ENCODE measurements at places on chromosomes 3 and 15. TPM values are rescaled to one million over a fixed set of nuclear protein-coding genes. Genes with fewer than 3 reads are reported as not detected.

DNA sequence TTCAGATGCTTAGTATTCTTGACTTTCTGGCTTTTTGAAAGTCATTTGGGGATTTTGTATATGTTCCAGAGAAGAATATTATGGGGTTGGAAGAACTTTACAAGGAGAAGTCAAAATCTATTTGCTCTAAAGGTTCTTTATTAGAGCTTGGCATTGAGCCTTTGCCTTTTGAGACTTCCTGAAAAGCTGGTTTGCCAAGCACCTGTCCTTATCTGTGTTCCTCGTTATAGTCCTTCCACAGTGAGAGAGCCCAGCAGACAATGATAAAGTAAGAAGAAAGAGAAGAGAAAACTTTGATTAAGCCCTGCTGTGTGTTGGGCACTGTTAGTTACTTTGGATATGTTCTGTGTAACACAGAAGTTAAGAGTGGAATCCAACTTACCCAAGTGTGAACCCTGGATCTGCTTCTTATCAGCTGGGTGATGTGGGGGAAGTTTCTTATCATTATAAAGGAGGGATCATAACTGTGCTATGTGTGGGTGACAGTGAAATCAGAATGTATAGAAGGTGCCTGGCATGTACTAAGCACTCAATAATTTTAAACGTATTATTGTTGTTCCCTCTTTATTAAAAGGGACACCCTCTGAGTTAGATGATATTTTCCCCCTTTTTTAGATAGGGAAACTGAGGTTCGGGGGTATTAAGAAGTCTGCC is 44.3 kb upstream of the POLR2M start:
- DNase-seq = no peak

- DNase-seq = no peak
These were observed 384.8 kb downstream of the MECOM start for GRCh38 chr3:169278667-169279066.

Gene SMCO1
- polyA plus RNA-seq = not detected

DNA sequence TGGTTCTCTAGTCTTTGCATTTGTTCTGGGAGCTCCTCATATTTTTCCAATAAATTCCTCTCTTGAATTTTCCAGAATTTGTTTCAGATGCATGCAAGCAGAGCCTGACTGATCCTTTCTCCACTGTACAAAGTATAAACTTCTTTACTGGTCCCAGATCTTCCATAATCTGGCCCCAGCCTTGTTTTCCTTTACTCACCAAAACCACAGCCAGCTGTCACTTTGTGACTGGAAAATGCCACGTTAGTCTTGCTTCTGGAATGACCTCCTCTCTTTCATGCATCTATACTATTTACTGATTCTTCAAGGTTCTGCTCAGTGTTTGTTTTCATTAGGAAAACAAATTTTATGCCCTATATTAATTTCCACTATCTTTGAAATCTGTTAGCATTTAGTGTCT is 60.4 kb upstream of the SPPL2A start:
- no peak for DNase-seq

GRCh38 chr3:6396631-6397030 is 464.3 kb upstream of the GRM7 start:
- DNase-seq = no peak

- DNase-seq = no peak
These were observed 8.2 kb upstream of the HOMER2 start for GRCh38 chr15:82960766-82961165.

DNA sequence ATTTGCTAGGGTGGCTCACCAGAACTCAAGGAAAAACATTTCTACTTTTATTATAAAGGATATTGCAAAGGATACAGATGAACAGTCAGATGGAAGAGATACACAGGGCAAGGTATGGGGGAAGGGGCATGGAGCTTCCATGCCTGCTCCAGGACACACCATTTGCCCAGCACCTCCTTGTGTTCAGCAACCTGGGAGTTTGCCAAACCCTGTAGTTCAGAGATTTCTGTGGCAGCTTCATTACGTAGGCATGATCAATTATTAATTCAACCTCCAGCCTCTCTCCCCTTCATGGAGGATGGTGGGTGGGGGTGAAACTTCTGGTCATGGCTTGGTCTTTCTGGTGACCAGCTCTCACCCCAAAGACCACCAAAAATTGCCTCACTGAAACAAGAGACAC is 353.9 kb upstream of the THBS1 start:
- no peak for DNase-seq

DNA sequence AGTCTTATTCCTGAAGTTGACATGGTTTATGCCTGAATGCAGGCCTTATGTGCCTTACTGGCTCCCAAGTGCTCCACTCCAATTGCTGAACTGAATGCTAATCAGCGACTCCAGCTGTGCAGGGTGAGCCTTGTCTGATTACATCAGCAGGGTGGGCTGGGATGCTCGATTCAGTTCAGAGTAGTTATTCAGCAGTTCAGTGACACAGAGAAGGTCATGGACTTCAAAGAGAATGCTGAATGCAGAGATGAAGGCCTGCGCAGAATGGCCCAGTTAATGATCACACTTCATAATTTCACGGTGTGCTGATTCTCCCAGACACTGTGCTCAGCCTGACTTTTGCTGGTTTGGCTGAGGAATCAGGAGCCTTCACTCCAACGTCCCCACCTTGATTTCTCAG is 63.6 kb downstream of the CLDN1 start:
- no peak for DNase-seq

Gene KCTD6
- polyA plus RNA-seq = 9.4 TPM

GRCh38 chr15:70226337-70226980 is 128.7 kb upstream of the TLE3 start:
- DNase-seq = no peak

Gene PAQR5
- 2.1 TPM for polyA plus RNA-seq

- DNase-seq = no peak
These were observed 163.3 kb downstream of the OR4M2 start for GRCh38 chr15:22243440-22244130.

Gene TRH
- polyA plus RNA-seq = not detected

DNA sequence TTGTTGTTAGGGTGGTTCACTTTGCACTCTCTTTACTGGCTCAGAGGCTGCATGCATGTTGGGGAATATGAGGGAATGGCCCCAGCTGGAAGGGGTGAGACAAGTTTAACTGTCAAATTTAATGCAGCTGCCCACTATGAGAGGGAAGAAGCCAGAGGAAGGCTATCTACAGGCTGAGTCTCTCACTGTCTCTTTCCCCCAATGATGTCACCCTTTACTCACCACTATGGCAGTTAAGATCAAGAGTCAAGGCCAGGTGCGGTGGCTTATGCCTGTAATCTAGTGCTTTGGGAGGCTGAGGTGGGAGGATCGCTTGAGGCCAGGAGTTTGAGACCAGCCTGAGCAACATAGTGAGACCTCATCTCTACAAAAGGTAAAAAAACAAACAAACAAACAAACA is 12.2 kb upstream of the RBMS3 start:
- no peak for DNase-seq

- DNase-seq = no peak
These were observed 141.3 kb upstream of the ATP2B2 start for GRCh38 chr3:10646531-10647335.

GRCh38 chr15:29056839-29057450 is 171.2 kb downstream of the APBA2 start:
- DNase-seq = no peak

Gene DOCK3
- 0.11 TPM for polyA plus RNA-seq

DNA sequence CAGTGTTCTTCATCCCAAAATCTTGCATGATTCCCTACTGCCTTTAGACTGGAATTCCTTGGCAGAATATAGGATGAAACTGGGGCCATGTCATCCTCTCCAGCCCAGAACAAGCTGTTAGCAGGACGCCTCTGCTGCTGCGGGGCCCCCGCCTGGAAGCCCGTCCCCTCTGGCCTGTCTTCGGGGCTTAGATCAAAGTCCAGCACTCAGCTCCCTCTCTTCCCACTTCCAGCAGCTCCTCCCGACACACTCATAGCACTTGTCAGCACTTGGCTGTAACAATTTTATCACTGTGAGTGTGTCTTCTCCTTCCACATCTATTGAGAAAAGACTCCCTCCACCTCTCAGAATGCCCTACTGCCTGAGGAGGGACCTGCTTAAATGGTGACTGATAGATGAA is 112.0 kb upstream of the HACD2 start:
- DNase-seq = no peak

GRCh38 chr15:94930960-94931359 is 699.6 kb downstream of the MCTP2 start:
- no peak for DNase-seq

- DNase-seq = no peak
These were observed 154.8 kb downstream of the SLC9A9 start for GRCh38 chr3:143693506-143693905.

- DNase-seq = peak; percentile 5
These were observed 563.6 kb upstream of the NAALADL2 start for GRCh38 chr3:174295306-174296092.

Gene PAQR9
- not detected for polyA plus RNA-seq

Gene LMCD1
- 157 TPM for polyA plus RNA-seq

GRCh38 chr3:197446700-197447056 is 109.1 kb downstream of the BDH1 start:
- no peak for DNase-seq

GRCh38 chr3:127407026-127407939 is 119.4 kb upstream of the PRR20G start:
- no peak for DNase-seq

DNA sequence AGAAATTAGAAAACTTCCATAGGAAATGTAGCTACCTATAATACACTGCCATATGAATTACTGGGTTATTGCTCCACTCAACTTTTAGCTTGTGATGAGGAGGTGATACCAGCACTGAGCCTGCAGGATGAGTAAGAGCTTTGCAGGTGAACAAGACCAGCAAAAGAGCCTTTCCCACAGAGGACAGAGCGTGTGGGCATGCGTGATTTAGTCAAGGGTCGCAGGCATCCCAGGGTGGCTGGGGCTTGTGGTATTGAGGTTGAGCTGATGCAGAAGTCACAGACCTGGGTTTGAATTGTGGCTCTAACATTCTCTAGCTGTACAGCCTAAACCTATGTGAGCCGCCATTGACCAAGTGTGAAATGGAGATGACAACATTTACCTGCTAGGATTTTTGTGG is 5.6 kb downstream of the NRROS start:
- DNase-seq = no peak

GRCh38 chr3:159340877-159341500 is 539.1 kb downstream of the MFSD1 start:
- DNase-seq = no peak

GRCh38 chr3:14633819-14634424 is 17.6 kb upstream of the CCDC174 start:
- no peak for DNase-seq

DNA sequence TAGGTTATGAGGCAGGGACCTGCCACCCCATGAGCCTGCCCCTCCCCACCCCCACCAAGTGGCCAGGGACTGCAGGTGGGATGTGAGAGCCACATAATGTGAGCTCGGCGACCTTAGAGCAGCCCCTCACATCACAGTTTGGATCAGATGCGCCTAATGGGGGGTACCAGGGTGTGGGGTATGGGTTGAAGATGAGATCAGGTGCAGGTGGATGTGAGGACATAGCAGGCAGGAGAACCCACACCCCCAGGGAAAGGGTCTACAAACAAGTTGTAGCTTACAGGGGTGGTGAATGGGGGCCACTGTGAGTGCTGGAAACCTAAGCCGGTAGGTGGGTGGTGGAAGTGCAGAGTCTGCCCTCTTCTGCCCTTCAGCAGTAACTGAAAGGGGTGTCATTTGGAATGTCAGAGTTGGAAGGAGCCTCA is 94.0 kb downstream of the CORO2B start:
- no peak for DNase-seq

GRCh38 chr3:51621091-51621892 is 49.8 kb upstream of the TEX264 start:
- DNase-seq = no peak

- DNase-seq = no peak
These were observed 2.4 kb upstream of the CORO2B start for GRCh38 chr15:68576235-68576892.

GRCh38 chr3:153614563-153614962 is 452.5 kb downstream of the RAP2B start:
- peak; percentile 36 for DNase-seq

Gene PFN2
- polyA plus RNA-seq = 195 TPM

Gene SERPINI2
- polyA plus RNA-seq = not detected

GRCh38 chr3:149214702-149215101 is 6.9 kb downstream of the CP start:
- DNase-seq = no peak

DNA sequence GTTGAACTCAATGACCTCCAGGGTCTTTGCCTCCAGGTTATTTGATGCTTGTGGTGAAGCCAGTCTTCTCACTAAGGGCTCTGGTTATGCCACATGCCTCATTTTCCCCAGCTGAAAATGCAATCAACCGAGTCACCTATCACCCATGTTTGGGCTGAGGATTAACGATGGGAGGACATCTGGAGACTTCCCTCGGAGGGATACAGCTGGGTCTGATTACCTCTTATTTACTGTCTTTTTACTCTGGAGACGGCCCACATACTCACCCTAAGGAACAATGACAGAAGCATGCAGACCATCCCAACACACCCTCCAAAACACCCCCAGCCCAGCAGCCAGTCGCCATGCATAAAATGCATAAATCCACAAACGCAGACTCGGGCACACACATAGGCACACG is 187.4 kb downstream of the OPA1 start:
- DNase-seq = no peak

Gene SCN11A
- polyA plus RNA-seq = 0.02 TPM

Gene ZNF662
- 2.1 TPM for polyA plus RNA-seq

DNA sequence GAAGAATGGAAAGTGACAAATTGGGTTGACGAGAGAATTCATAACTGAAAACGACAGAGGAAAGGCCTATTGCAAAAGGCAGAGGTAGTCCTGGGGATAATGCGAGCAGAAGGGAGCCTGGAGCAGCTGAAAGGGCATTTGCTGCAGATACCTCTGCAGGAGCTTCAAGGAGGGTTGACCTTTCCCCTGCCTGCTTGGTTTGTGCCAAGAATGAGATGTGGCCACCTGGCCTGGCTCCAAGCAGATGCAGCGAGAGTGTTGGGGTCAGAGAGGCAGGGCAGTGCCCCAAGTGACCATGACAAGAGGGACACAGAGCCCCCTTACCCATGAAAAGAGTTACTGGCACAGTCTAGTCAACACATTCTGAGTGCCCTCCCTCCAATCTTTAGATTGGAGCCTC is 43.5 kb downstream of the SLC41A3 start:
- no peak for DNase-seq

GRCh38 chr3:1843111-1843510 is 255.6 kb upstream of the CNTN4 start:
- DNase-seq = no peak

DNA sequence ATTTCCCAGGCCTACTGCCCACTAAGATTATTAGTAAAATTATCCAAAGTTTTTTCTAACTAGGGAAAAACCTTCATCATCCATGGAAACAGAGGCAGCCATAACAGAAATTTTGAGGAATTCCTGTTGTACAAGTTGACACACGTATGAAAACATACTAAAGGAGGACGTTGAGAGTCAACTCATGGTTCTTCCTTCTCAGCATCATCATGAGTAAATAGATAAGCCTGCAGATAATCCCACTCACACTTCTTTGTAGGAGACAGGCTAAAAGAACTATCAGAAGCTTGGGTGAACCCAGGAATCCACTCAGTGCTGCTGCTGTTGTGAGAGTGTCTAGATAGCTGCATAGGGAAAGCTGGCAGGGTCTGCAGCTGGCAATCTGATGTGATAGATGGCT is 694.8 kb upstream of the NR2F2 start:
- DNase-seq = no peak
